CD4-positive, alpha-beta T cell treated with Interferon alpha-2 for 1 hour (primary cell): ENCODE measurements at places on chromosomes 2 and 18.

GRCh38 chr18:45136381-45137086 lies 455.8 kb downstream of the SETBP1 start:
- no peak for DNase-seq

DNA sequence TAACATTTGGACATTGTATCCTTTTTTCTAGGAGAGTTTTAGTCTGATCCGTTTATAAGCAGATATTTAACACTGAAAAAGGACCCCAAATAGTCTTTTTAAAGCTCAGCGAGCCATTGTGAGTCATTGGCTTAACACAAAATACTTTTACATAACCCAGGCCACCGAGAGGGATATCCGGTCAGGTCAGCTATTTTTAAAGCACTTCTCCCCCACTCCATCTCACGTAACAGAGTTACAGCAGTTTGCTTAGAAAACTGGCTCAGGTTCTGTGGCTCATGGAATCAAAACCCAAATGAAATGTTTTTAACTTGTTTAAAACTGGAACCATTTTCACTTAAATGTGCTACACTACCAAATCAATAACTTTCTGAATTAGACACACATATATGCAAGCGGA lies 23.9 kb downstream of the COL4A3 start:
- DNase-seq, result no peak

- DNase-seq, result no peak
These were observed 108.8 kb downstream of the RTN4 start for GRCh38 chr2:54941248-54941984.

- no peak for DNase-seq
These were observed 209.0 kb downstream of the L3MBTL4 start for GRCh38 chr18:6205706-6206105.

GRCh38 chr2:120845277-120845676 lies 109.6 kb downstream of the GLI2 start:
- no peak for DNase-seq

GRCh38 chr2:6392354-6392753 lies 473.4 kb downstream of the CMPK2 start:
- no peak for DNase-seq

DNA sequence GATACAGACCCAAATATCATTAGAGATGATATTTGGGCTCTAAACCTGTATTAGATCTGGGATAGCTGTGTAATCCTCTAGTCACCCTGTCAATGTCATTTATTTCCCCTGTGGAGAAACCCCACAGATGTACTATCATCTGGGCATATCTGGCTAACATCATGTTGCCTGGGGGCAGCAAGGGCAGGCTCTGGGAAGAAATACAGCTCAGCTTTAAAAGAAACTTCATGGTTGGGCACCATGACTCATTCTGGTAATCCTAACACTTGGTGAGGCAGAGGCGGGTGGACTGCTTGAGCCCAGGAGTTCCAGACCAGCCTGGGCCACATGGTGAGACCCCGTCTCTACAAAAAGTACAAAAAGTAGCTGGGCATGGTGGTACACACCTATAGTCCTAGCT lies 282.5 kb downstream of the SLC8A1 start:
- DNase-seq, result no peak

DNA sequence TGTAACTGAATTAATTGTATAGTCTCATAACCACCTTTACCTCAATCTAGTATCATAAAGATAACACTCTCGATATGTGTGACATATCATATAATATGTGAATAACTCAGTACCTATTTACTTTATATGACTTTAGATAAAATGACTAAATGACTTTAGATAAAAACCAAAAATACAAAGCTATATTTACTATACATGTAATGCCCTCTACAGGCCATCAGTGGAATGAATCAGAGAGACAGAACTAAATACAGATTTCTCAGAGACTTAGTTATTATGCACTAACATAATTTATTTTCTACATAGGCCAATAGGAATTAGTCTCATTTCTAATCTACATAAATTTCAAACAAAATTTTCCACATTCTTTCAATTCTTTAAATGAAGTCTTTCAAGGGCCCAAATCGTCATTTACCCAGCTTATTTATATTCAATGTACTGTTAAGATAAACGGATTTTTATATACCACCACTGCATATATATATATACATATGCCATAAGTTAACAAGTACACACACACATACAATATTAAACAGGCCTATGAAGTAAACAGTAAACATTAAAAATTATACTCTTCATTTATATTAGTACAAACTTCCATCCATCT lies 219.9 kb downstream of the EXOC6B start:
- peak; percentile 6 for DNase-seq

DNA sequence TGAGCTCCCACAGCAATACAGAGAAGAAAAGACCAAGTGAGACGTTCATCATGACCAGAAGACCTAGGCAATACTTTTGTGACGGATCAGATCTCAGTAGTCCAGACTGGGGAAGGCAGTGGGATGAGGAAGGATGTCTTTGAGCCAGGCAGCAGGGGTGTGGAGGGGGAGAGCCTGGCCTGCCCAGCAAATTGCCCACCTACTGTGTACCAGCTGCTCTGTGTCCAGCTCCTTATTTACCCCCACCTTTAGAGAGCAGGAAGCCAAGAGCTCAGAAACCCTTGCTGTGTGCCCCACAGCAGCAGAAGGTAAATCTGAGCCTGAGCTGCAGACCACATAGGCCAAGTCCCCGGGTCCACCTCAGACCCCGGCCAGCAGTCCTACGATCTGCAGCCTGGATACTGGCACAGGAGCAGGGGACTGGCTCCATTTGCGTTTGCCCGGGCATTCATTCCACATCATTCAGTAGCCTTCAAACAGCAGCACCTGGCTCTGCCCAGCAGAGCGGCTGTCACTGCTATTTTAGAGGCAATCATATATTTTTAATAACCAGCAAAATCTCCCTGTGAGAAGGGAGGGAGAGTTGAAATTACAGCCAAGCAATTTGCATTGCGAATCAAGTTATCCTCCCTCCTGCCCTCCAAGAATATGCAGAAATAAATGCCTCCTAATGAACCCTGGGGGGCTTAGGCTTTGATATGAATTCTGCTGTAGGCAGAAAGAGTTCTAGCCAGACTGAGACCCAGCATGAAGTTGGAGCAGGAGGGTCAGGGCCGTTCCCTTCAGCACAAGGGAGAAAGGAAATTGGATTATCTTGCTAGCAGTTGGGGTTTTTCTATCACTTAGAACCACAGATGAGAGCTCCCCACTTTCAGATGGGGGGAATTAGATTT lies 110.0 kb upstream of the FZD7 start:
- DNase-seq, result no peak

- no peak for DNase-seq
These were observed 5.3 kb downstream of the ALKAL2 start for GRCh38 chr2:282371-283263.

DNA sequence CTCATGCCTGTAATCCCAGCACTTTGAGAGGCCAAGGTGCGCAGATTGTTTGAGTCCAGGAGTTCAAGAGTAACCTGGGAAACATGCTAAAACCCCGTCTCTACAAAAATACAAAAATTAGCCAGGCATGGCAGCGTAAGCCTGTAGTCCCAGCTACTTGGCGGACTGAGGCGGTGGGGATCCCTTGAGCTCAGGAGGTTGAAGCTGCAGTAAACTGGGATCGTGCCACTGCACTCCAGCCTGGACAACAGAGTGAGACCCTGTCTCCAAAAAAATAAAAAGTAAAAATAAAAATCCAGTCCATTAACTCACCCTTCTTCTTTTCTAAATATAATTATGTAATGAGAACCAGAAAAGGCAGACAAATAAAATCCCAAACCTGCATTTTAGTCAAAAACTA lies 8.2 kb downstream of the BAZ2B start:
- DNase-seq, result no peak

DNA sequence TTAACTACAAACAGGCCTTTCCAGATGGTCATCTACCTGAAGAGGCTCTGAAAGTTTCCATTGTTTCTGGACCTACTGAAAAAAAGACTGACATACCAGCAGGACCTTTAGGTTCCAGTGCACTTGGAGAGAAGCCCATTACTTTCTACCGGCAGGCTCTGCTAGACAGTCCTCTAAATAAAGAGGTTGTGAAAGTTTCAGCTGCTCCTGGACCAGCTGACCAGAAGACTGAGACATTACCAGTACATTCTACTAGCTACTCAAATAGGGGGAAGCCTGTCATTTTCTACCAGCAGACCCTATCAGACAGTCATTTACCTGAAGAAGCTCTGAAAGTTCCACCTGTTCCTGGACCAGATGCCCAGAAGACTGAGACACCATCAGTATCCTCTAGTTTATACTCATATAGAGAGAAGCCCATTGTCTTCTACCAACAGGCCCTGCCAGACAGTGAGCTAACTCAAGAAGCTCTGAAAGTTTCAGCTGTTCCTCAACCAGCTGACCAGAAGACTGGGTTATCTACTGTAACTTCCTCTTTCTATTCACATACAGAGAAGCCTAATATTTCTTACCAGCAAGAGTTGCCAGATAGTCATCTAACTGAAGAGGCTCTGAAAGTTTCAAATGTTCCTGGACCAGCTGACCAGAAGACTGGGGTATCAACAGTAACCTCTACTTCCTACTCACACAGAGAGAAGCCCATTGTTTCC lies 65.8 kb downstream of the ALMS1 start:
- no peak for DNase-seq

GRCh38 chr18:3970929-3971328 lies 484.2 kb downstream of the DLGAP1 start:
- DNase-seq, result no peak

GRCh38 chr2:133500917-133501316 lies 67.3 kb downstream of the NCKAP5 start:
- no peak for DNase-seq

- DNase-seq, result no peak
These were observed 857.4 kb downstream of the TDRD15 start for GRCh38 chr2:21981127-21981526.

DNA sequence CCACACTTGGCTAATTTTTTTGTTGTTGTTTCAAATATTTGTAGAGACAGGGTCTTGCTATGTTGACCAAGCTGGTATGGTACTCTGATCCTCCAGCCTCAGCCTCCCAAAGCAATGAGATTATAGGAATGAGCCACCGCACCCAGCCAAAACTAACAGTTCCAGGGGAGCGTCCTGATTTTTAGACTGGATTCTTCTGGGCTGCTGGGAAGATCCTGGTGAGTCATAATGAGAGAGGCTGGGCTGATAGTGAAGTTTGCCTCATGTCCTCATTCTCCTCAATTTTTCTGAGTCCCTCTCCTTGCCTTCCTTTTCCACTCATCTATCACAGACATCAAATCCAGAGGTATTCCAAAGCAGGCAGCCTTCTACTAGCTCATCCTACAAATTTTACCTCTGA lies 81.3 kb downstream of the VSNL1 start:
- DNase-seq, result no peak

DNA sequence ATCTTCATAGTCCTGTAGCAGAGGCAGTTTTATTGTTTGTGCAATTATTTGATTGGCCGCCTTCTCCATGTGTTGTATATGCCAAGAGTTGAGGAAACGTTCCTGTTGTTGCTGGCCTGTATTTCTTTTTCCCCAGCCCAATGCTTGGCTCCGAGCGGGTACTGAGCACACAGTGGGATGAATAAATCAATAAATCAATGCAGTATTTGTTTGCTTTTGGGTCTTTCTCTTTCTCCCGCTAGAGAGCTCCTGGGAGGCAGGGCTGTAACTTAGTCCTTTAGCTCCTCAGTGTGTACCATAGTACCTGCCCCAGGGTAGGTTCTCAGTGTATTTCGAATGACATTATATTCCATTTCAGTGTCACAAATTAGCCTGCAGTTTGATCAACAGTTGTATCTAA lies 71.8 kb downstream of the ICOS start:
- DNase-seq, result no peak

DNA sequence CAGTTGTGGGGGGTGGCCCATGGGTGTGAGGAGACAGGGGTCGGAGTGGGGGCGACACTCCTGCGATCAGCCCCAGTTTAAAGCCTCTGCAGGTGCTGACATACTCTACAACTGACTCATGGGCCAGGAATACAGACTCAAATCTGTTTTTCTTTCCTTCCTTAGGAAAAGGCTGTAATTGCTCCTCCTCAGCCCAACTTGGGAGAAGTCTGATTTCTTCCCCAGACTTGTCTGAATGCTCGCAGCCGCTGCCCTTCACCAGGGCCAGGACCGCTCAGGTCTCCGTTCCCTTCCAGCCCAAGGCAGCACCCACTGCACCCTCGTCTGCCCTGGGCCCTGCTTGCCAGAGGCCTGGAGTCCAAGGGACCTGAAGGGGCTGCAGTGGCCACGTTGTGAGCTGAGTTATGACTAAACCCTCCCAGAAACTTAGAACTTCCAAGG lies 41.3 kb downstream of the RHOB start:
- no peak for DNase-seq

DNA sequence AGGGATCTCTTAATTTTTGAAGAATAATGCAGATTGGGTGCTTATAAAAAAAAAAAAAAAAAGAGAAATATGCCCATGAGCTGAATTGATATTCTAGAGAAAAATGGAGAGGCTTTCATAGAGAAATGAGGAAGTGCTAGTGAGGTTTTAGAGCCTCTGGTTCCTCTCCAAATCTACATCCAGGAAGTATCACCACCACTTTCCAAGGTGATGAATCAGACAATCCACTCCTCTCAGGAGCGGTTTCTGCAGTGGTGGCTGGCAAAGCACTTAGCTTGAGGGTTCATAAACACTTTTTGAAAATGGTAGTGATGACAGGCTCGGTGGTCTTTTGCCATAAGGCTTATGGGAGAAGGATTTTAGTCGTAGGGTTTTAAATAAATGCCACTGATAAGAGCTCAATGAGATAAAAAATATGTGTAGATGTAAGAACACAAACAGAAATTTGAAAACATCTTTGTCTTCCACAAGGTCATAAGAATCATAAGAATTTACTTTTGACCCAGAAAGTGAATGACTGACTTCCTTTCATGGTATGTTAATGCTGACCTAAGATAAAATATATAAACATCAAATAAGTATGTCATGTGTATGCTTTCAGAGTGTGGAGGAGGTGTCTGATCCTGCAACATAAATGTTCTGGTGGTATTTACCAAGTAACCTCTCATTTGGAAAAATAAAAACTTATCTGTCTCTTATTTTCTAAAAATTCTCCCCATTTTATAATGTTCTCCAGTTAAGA lies 42.1 kb upstream of the DSG1 start:
- no peak for DNase-seq

GRCh38 chr2:159792599-159792998 lies 5.4 kb downstream of the CD302 start:
- no peak for DNase-seq

- no peak for DNase-seq
These were observed 349.3 kb upstream of the SALL3 start for GRCh38 chr18:78630356-78630755.

GRCh38 chr2:121429119-121429903 lies 101.4 kb upstream of the RNU4ATAC start:
- no peak for DNase-seq

- DNase-seq, result no peak
These were observed 95.9 kb upstream of the HDAC4 start for GRCh38 chr2:239496700-239497099.

GRCh38 chr2:53422979-53423378 lies 344.6 kb upstream of the CHAC2 start:
- no peak for DNase-seq

GRCh38 chr2:185388226-185388625 lies 350.4 kb upstream of the FSIP2 start:
- DNase-seq, result no peak

GRCh38 chr2:232979871-232980461 lies 33.1 kb downstream of the NGEF start:
- no peak for DNase-seq
